ENCODE measurements at places on chromosomes 4 and X. TPM values are rescaled to one million over a fixed set of nuclear protein-coding genes. Genes with fewer than 3 reads are reported as not detected.

CORIN gene
- 0.05 TPM for total RNA-seq

CXorf51A gene
- total RNA-seq: not detected

SMIM10L2A gene
- total RNA-seq: 0.18 TPM

CDS1 gene
- 0.07 TPM for total RNA-seq

DKK2 gene
- total RNA-seq: not detected

XAGE1A gene
- total RNA-seq: not detected

SNX12 gene
- total RNA-seq: 37.7 TPM

RNF150 gene
- 0.08 TPM for total RNA-seq

GAGE12F gene
- not detected for total RNA-seq

FRMD7 gene
- total RNA-seq: not detected

FABP2 gene
- not detected for total RNA-seq

CSTF2 gene
- 30.9 TPM for total RNA-seq

GRIA2 gene
- not detected for total RNA-seq

MAOA gene
- 3.8 TPM for total RNA-seq

IL2RG gene
- 349 TPM for total RNA-seq

ODAPH gene
- not detected for total RNA-seq

MAGEB18 gene
- total RNA-seq: not detected

ARMCX5 gene
- 8.1 TPM for total RNA-seq

ADH1A gene
- total RNA-seq: not detected

GAB3 gene
- total RNA-seq: 4.0 TPM

ASB11 gene
- not detected for total RNA-seq

APOO gene
- 20.6 TPM for total RNA-seq

MAGEA4 gene
- total RNA-seq: not detected

TCP11X2 gene
- total RNA-seq: not detected

TRPC3 gene
- total RNA-seq: 2.3 TPM

Data from activated naive CD4-positive, alpha-beta T cell treated with anti-CD3 and anti-CD28 coated beads, Interleukin-2, amount 50 U/mL, for 72 hours (primary cell).